ENCODE measurements at places on chromosomes 13 and 19.
A peak's percentile ranks its signal among the peaks of the same experiment; 100 is the strongest.

DNA sequence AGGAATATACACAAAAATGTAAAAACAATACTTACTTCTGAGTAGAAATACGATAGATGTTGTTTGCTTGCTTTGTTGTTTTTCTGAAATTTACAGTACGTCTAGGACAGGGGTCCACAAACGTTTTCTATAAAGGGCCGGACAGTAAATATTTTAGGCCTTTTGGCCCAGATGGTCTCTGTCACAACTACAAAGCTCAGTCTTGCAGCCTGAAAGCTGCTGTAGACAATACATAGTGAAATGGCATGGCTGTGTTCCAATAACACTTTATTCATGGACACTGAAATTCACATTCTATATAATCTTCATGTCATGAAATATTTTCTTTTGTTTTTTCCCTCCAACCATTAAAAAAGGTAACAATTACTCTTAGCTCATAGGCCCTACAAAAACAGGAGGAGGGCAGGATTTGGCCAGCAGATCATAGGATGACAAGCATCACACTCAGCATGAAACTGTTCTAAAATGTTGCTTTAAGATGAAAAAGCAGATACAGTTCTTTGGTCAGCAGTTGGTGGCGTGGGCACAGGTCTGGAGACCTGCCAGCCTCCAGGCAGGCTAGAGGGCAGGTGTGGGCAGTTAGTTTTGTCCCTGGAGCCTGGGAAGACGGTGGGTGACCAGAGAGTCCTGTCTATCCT is at the start of gene EDDM13:
EDDM13 (plus strand) TSS at position 588 of the 638 bp plus-strand sequence. CDS start 87 bp downstream, outside the sequence.
- no peak within 1 kb of the TSS for H3K4me3 ChIP-seq
- DNase-seq, result no peak
- no peaks in the 10 kb centered on the region for H3K4me1 ChIP-seq
- no peaks in the 10 kb centered on the region for H3K27me3 ChIP-seq
- no peak within 1 kb of the TSS for H3K27ac ChIP-seq

DNA sequence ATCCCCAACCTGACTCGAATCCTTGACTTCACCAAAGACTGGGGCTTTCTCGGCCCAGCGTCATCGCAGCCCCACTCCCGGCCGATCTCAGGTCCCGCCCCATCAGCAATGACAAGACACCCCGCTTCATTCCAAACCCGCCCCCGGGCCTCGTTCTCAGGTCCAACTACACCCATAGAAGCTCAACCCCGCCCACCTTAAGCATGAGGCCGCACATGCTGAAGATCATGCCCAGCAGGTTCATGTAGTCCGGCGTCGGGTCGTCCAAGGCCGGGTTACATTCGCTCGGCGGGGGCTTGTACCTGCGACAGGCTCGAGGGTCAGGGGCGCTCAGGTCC is 2.3 kb downstream of the WDR83 start:
- H3K36me3 ChIP-seq, result no peaks in the 10 kb centered on the region
- H3K27me3 ChIP-seq, result no peaks in the 10 kb centered on the region

DNA sequence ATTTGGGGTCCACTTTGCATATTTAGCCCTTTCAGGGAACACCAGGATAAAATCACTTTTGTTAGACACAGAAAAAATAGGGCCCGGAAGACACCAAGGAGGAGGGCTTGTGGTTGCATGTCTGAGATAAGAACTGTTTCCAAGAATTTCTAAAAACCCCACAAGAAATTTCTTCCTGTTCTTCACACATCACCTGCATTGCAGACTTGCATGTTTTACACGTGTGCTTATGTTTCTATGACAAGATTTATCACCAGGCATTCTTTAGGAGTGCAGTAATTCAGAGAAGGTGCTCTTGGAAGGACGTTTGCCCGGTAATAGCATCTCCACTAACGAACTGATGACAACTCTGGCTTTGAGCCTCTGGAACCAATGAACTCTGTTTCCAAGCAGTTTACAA is 7.1 kb upstream of the ACTL9 start:
- peaks cover 33% of the 10 kb centered on the region for H3K27me3 ChIP-seq
- no peak overlapping the region for H3K27ac ChIP-seq
- no peaks in the 10 kb centered on the region for H3K36me3 ChIP-seq

DNA sequence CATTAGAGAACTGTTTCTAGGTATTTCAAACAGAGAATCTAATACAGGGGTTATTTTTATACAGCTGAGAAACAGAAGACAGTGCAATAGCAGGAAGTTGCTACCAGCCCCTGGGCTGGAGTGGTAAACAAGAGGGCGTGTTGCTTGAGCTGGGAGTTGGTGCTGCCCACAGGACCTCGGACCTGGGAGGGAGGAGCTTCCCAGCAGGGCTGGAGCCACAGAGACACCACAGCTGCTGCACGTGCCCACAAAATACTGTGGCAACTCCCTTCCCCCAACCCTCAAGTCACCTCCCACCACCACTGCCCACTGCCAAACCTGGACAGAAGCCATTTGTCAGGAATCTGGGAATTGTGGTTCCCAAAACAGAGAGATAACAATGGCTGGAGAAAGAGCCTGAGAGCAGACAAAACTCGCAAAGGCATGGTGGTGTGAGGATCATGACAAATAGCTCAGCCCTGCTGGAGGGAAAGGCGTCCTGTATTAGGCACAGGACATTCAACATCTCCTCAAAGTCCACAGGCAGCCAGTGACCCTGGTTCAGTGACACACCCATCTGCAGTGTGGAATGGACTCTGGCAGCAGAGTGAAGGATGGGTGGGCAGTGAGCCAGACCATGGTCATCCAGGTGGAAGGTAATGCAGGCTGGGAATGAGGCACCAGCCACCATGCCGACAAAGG is 57.2 kb downstream of the SPATA13 start:
- no peak overlapping the region for H3K4me3 ChIP-seq
- H3K4me1 ChIP-seq, result 0 out of 2 replicates have a peak, but pooled peaks cover 4% of the 10 kb centered on the region
- no peaks in the 10 kb centered on the region for H3K36me3 ChIP-seq
- no peak overlapping the region for H3K27ac ChIP-seq

DNA sequence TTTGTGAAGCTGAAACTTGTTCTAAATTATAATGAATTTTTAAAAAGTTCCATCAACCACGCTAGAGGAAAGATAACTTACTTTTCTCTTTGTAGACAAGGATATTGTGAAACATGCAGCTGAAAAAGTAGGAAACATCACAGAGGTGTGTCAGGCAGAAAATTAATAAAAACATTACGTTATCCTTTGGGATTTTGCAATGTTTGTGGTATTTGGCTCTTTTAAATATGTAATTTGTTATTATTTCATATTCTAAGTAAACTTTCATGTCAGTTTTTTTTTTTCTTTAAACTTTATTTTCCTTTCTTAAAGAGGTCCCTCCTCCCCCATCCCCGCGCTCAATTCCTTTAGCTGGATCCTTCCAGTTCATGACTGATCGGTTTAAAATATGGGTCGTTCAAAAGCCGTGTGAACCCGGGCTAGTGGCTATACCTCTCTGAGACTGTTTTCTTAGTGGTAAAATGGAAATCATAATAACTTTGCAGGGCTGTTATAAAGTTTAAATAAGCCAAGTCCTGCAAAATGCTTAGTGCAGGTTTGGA is 740 bp upstream of the CCDC61 start:
- H3K27ac ChIP-seq, result no peak overlapping the region
- no peaks in the 10 kb centered on the region for H3K4me1 ChIP-seq
- H3K4me3 ChIP-seq, result peak overlapping the region; percentile 73
- no peaks in the 10 kb centered on the region for H3K36me3 ChIP-seq

GRCh38 chr13:84934911-84935310 is 864.3 kb downstream of the SLITRK6 start:
- peak; percentile 11 for DNase-seq
- no peaks in the 10 kb centered on the region for H3K36me3 ChIP-seq
- peak overlapping the region; percentile 15 for H3K4me3 ChIP-seq
- H3K4me1 ChIP-seq, result no peaks in the 10 kb centered on the region
- H3K27me3 ChIP-seq, result no peaks in the 10 kb centered on the region
- no peak overlapping the region for H3K27ac ChIP-seq

- H3K36me3 ChIP-seq, result no peaks in the 10 kb centered on the region
- H3K4me1 ChIP-seq, result peaks cover 3% of the 10 kb centered on the region
- DNase-seq, result no peak
Measured at GRCh38 chr13:98909016-98909415, 68.8 kb downstream of the DOCK9 start.

DNA sequence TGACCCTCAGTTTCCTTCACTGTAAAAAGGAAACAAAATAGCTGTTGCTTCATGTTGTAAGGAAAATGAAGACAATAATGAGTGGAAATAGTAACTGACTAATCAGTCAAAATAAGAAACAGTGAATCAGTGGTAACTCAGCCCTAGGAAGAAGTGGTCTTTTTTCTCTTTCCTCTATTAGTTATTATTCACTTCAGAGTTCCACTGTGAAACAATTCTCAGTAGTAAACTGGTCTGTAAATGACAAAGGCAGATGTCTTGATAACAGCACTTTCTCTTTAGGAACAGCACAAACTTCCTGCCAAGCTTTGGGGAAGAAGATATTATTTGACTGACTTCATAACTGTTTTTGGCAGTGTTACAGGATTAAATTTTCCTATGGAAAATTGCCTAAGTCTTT is 600.5 kb upstream of the KLHL1 start:
- H3K36me3 ChIP-seq, result no peaks in the 10 kb centered on the region
- no peaks in the 10 kb centered on the region for H3K4me1 ChIP-seq
- no peak overlapping the region for H3K4me3 ChIP-seq
- H3K27ac ChIP-seq, result no peak overlapping the region
- no peaks in the 10 kb centered on the region for H3K27me3 ChIP-seq

GRCh38 chr13:43237616-43238015 is 214.2 kb downstream of the DNAJC15 start:
- H3K36me3 ChIP-seq, result no peaks in the 10 kb centered on the region
- H3K27ac ChIP-seq, result no peak overlapping the region
- DNase-seq, result no peak
- no peaks in the 10 kb centered on the region for H3K4me1 ChIP-seq
- no peaks in the 10 kb centered on the region for H3K27me3 ChIP-seq

DNA sequence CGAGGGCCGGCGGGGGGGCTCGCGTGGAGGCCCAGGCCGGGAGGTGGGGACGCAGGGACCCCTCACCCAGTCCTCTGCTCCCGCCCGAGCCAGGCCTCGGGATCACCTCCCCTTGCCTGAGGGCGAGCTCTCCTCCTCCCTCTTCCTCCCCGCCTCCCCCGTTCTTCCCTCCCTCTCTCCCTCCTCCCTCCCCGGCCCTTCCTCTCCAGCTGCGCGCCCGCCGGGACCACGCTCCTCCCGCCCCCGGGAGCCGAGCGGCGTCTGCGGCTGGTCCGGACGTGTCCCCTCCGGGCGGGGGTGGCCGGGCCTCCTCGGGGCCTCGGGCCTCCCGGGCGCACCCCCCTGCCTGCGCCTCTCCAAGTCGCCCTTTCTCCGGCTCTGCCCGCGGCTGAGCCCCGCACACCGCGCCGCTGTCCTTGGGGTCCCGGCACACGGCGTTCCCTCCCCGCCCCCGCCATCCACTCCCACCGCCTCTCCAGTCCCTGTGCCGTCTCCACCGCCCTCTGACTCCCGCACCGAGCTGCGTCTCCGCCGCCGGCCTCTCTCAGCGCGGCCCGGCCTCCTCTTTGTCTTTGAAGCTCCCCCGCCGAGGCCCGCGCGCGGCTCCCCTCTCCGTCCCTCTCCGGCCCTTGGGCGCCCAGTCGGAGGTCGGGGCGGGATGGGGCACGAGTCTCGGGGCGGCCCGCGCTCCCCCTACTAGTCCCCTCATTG is 5.7 kb downstream of the SOX1 start:
- no peaks in the 10 kb centered on the region for H3K36me3 ChIP-seq
- no peaks in the 10 kb centered on the region for H3K27me3 ChIP-seq
- H3K4me1 ChIP-seq, result no peaks in the 10 kb centered on the region
- no peak overlapping the region for H3K4me3 ChIP-seq
- DNase-seq, result no peak
- H3K27ac ChIP-seq, result no peak overlapping the region

GRCh38 chr13:68808456-68808855 is 1299.2 kb upstream of the ATXN8OS start:
- H3K4me3 ChIP-seq, result no peak overlapping the region
- no peaks in the 10 kb centered on the region for H3K4me1 ChIP-seq
- no peak for DNase-seq
- no peaks in the 10 kb centered on the region for H3K27me3 ChIP-seq
- no peak overlapping the region for H3K27ac ChIP-seq
- no peaks in the 10 kb centered on the region for H3K36me3 ChIP-seq

- DNase-seq, result no peak
- H3K27ac ChIP-seq, result no peak within 1 kb of the TSS
- no peaks in the 10 kb centered on the region for H3K36me3 ChIP-seq
- no peak within 1 kb of the TSS for H3K4me3 ChIP-seq
- H3K27me3 ChIP-seq, result no peaks in the 10 kb centered on the region
- no peaks in the 10 kb centered on the region for H3K4me1 ChIP-seq
Measured at GRCh38 chr19:36418287-36419001, at the start of gene ZFP82. ZFP82 (minus strand) TSS chr19:36418644; CDS start chr19:36409789, 8,855 bp downstream.

DNA sequence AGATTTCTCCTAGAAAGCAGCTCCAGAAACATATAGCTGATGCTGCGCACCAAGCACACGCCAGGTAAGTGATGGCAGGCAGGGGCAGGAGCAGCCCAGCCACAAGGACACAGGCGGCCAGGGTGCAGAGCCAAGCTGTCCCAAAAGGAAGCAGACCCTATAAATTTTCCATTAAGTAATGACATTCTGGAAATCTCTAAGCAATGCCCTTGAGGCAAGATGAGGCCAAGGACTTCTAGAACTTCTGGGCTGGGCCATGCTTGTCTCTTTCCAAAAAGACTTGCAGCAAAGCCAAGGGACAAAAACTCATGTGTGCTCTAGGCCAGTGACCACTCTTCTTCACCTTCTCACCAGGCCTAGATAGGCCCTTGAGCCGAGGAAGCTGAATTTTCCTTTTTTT is 42.2 kb upstream of the EPHX3 start:
- no peaks in the 10 kb centered on the region for H3K27me3 ChIP-seq
- H3K4me1 ChIP-seq, result peaks cover 6% of the 10 kb centered on the region
- no peak for DNase-seq
- H3K4me3 ChIP-seq, result no peak overlapping the region

DNA sequence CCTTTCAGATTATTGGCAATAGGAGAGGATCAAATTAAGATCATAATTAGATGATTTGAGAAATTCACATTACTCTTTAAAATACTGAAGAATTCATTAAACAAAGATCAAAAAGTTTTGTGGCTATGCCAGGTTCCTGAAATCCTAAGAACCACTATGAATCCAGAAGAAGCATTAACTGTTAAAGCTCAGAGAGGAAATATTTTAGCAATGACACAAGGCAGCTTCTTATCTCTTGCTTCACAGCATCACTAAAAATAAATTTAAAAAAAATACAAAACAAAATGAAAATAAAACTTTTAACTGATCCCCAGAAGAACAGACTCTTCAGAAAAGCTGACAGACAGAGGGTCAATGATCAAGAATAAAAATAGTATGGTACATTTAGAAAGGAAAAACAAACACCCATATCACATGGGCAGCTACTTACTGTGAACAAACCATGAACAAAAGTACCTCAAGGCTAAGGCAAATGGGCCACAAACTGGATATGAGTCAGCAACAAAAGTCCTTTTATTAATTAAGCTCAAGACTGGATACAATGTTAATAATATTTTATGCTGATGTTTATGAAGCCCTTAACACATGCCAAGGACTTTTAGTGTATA is 19.6 kb downstream of the RNF6 start:
- H3K27me3 ChIP-seq, result no peaks in the 10 kb centered on the region
- H3K4me1 ChIP-seq, result no peaks in the 10 kb centered on the region
- no peak for DNase-seq
- H3K27ac ChIP-seq, result no peak overlapping the region

GRCh38 chr13:80235166-80235966 is 105.6 kb downstream of the SPRY2 start:
- no peak overlapping the region for H3K27ac ChIP-seq
- no peak overlapping the region for H3K4me3 ChIP-seq
- no peak for DNase-seq
- no peaks in the 10 kb centered on the region for H3K4me1 ChIP-seq
